H9 (cell line): ENCODE measurements at places on chromosomes 1 and 21. TPM values are rescaled to one million over a fixed set of nuclear protein-coding genes. Genes with fewer than 3 reads are reported as not detected.

The SNRNP40 gene
- 121 and 132 TPM in 2 replicates for total RNA-seq

The TNFRSF25 gene
- 18.3 and 19.4 TPM in 2 replicates for total RNA-seq

DNA sequence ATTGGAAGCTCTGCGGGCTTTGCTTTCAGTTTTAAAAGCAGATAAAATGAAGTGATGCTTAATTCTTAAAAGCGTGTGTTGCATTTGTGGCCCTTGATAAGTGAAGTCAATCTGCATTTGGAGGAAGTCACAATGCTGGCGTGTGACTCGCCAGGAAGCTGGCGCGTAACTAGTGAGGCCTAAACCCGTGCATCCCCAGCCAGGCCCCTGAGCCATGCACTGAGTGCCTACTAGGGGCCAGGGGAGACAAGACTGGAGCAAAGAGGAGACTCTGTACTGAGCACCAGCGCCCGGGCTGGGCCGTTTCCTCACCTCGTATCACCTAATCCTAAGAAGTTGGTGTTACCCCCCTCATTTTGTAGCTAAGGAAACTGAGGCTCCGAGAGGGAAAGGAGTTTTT, 4.6 kb upstream of the DDOST start:
- DNase-seq, result no peak
- peaks cover 2% of the 10 kb centered on the region; the same call in 1 of the 2 replicates for H3K4me1 ChIP-seq
- H3K27me3 ChIP-seq, result no peaks in the 10 kb centered on the region

DNA sequence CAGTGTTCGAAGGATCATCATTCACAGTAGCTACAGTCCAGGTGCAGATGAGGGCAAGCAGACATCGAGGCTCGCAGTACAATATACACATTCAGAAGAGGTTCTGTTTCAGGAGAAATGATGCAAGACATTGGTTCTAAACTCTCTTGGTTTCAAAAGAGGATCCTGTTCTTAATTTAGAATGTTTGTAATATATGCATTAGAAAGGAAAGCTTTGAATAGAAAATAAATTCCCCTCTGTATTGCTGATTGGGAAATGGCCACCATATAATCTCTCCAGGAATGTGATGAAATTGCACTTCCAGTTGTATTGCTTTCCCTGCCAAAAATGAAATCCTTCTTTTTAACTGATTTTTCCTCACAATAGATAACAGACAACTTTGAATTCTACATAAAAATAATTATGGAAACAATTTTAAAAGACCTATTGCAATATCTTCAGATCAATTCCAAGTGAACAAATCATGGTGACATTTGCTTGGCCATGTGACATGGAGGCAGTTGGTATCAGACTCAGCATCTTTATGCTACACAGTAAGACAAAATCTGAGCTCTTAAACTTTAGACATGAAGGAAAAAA, 27.6 kb upstream of the SIPA1L2 start:
- no peaks in the 10 kb centered on the region for H3K27me3 ChIP-seq
- no peak for DNase-seq
- H3K27ac ChIP-seq, result no peak overlapping the region

The ADGRL4 gene
- 0.24 and 0.63 TPM in 2 replicates for total RNA-seq

The IVL gene
- total RNA-seq, result not detected in 2 replicates

The ALX3 gene
- total RNA-seq, result not detected in 2 replicates

The VTCN1 gene
- 0.09 and 0.33 TPM in 2 replicates for total RNA-seq

The RPTN gene
- total RNA-seq, result not detected in 2 replicates

The POTED gene
- total RNA-seq, result not detected in 2 replicates

DNA sequence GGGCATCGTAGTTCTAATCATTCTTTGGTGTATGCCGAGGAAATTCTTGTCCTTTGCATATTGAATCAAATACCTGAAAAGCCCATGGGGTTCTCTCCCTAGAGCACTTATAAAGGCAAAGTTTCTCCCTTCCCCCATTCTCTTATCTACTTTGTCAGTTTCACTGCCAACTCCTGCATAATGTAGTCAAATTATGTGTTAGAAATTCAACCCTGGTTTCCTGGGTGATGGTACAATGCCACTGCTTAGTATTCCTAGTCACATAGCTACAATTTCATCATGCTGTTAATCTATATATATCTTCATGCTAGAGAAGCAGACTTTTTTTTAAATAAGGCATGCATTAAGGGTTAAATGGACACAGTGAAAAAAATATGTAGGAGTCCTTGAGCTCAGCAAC, 119.0 kb downstream of the PDE4B start:
- no peak overlapping the region for H3K27ac ChIP-seq
- H3K36me3 ChIP-seq, result no peaks in the 10 kb centered on the region

- H3K27ac ChIP-seq, result no peak overlapping the region
- DNase-seq, result no peak
- H3K36me3 ChIP-seq, result no peaks in the 10 kb centered on the region; the same call in 1 of the 2 replicates
- H3K4me1 ChIP-seq, result no peaks in the 10 kb centered on the region
- H3K4me3 ChIP-seq, result no peak overlapping the region
These were observed 141.9 kb downstream of the PTBP2 start for GRCh38 chr1:96863449-96863848.

The DMBX1 gene
- 2.3 and 2.5 TPM in 2 replicates for total RNA-seq

DNA sequence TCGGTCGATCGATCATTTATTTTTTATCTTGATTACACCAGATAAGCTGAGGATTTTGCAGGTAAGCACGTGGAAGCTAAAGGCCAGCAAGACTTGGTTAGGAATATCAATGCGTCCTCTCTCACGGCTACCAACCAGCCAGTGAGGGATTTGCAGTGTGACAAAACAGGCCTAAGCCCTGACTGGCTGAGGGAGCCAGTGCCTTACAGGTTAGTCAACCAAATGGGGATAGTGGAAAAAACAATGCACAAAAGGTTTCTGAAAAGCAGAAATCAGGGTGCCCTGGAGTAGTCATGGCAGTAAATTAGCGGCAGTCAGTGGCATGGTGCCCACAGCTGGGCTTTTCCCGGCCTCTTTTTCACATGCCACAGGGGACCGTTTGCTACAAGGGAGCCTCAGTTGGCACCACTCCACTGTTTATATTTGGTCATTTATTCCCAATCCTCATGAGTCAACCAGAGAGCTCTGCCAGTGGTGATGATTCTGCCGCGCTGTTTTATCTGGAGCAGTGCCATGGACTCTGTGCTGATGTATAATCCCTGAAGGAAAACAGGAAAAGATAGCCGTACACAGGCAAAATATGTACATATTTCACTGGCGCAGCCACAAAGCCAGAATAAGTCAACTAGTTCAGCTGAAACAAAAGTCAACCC, 167.6 kb downstream of the RHOU start:
- no peak for DNase-seq
- H3K27me3 ChIP-seq, result no peaks in the 10 kb centered on the region

GRCh38 chr1:168312718-168313604, 32.3 kb downstream of the TBX19 start:
- H3K27ac ChIP-seq, result no peak overlapping the region
- no peaks in the 10 kb centered on the region for H3K4me1 ChIP-seq
- H3K36me3 ChIP-seq, result no peaks in the 10 kb centered on the region; the same call in 2 of the 3 replicates

The S100A2 gene
- 0.57 and 0.92 TPM in 2 replicates for total RNA-seq

The EXO1 gene
- 43.2 and 43.7 TPM in 2 replicates for total RNA-seq
